Brain microvascular endothelial cell (primary cell): ENCODE measurements at places on chromosomes 3 and 15.

DNA sequence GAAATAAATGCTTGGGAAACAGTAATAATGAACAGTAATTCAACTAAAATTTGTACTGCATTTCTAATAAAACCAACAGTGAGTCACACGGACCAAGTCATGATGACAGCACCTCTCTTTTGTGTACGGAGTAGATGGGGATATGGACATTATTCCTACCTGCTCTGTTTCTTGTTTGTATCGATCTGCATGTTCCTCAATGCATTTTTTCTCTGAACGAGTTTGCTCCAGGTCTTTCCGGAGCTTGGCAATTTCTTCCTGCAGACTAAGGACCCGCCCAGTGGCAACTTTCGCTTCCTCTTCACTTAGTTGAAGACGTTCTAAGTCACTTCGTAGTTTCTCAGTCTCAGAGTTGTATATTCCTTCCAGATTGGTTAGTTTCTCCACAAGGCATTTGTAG is 74.4 kb upstream of the MYO5C start:
- DNase-seq = no peak

DNA sequence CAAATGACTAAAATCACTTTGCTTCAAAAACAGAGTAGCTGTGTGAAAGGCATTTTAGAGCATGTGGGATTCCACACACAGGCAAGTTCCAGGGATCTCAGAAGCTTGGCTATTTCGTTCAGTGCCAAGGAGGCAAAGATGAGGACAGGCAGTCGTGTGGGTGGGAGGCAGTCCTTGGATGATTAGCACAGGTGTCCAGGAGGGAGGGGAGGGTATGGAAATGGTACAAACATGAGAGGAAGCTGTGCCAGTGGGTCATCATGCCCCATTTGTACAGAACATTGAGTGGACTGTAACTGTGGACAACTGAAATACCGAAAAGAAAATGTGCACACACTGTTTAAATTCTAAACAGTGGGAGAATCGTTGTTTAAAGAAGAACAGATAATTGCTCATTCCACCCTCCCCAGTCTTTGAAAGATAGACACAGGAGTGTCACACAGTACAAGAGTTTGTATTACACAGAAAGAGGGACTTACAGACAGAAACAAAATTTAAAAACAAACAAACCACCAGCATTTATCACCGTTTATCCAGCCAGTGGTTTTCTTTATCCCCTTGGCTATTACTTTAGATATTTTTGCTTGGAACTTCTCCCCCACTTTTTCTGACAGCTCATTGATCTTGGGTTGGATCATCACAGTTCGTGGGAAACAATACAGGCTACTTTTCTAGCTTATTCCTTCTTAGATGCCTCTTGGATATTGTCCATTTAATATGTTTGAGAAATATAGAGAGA is 122.9 kb downstream of the GREM1 start:
- no peak for DNase-seq

- DNase-seq = no peak
These were observed 73.1 kb upstream of the SPATA12 start for GRCh38 chr3:56987238-56987895.

GRCh38 chr15:68796576-68796975 is 24.1 kb downstream of the ANP32A start:
- DNase-seq = no peak

GRCh38 chr3:33884701-33885100 is 86.3 kb downstream of the PDCD6IP start:
- DNase-seq = no peak

GRCh38 chr3:152841131-152841530 is 6.2 kb downstream of the P2RY1 start:
- DNase-seq = no peak

GRCh38 chr15:62545467-62546227 is 380.6 kb upstream of the C2CD4B start:
- DNase-seq = no peak

GRCh38 chr3:38637906-38638305 is 11.6 kb downstream of the SCN5A start:
- no peak for DNase-seq

- no peak for DNase-seq
These were observed 30.2 kb upstream of the FURIN start for GRCh38 chr15:90838139-90838538.

GRCh38 chr3:66492672-66493071 is 8.2 kb downstream of the LRIG1 start:
- DNase-seq = no peak

- no peak for DNase-seq
These were observed 51.6 kb upstream of the SRGAP3 start for GRCh38 chr3:9301091-9301490.

DNA sequence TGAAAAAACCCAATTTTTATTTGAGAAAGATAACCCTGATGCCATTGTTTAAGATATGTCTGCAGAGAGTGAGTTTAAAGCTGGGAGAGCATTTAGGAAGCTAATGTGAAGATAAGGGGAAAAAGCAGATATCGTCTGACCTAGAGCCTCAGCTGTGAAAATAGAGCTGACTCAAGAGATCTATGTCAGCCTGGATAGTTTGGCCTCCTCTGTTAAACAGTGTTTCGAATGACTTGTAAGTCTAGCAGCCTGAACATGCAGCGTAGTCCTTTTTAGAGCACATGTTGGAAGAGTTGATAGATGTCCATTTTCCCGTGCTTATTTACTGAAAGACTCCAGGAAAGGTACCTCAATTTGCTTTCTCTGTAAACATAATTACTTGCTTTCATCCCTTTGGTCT is 48.1 kb downstream of the ALCAM start:
- peak; percentile 50 for DNase-seq

DNA sequence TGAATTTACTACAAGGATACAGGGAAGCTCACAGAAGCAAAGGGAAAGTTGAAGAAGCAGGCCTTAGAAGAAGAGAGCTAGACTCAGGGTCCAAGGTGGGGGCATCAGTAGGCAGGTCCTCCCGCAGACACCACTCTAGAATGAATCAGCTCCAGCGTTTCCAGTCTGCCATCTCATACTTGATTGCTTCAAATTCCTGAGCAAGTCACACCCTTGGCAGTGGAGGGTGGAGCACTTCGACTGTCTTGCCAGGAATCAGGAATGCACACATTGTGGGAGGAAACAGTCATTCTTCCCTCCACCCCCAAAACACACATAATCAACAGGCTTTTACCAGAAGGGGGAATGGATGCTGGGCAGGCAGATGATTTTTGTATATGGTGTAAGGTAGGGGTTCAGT is 78.5 kb downstream of the CHCHD6 start:
- peak; percentile 63 for DNase-seq

DNA sequence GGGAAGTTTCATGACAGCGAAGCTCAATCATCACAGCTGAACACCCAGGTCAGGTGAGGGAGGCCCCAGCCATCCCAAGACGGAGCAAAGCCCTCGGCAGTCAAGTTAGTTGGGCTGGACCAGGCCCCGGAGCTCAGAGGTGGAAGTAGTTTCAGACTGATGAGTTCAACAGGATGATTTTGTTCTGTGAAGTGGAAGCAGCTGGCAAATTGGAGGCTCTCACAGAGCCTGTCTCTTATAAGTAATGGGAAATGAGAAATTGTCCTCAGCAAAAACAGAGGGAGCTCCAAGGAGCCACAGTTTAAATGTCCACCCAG is 245.1 kb downstream of the XXYLT1 start:
- no peak for DNase-seq

- no peak for DNase-seq
These were observed 292.6 kb downstream of the NFKBIZ start for GRCh38 chr3:102141928-102142239.

- DNase-seq = peak; percentile 83
These were observed 83.6 kb upstream of the AKAP13 start for GRCh38 chr15:85296615-85297402.

DNA sequence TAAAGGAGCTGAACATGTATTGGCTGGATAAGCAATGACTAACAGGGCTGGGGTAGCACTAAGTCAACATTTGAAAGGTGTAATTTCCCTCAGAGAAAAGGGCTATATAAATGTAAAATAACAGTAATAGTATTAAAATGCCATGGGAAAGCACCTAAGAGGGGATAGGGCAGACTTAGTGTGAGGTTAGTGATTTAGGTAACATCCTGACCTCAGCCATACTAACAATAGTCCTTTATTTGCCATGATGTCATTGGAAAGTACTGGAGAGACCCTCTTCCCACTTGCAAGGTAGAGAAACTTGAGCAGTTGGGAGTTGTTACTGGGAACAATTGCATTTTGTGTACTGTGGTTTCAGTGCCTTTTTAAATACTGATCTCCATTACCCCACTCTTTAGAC is 103.4 kb downstream of the LSAMP start:
- DNase-seq = no peak

- DNase-seq = no peak
These were observed 14.6 kb downstream of the ADAM10 start for GRCh38 chr15:58734859-58735258.

GRCh38 chr3:107651782-107652181 is 129.0 kb downstream of the BBX start:
- DNase-seq = no peak

- no peak for DNase-seq
These were observed 20.3 kb downstream of the LAMP3 start for GRCh38 chr3:183142199-183142598.

- no peak for DNase-seq
These were observed 49.2 kb downstream of the NEK10 start for GRCh38 chr3:27319847-27320526.

DNA sequence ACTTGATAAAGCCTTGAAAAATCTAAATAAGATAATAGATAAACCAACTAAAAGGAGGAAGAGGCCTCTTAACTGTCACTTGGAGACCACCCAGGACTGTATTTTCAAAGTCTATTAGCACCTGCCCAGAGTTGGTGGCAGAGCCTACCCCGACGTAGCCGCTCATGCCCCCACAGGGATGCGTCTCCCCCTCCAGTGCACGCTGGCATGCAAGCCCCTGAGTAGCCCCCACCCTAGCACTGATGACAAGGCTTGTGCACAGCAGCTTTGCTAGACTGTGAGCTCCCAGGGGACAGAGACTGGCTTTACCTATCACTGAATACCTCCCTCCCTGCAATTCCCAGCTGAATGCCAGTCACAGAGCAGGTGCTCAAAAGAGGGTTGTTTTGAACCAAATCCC is 54.1 kb upstream of the HES1 start:
- no peak for DNase-seq

DNA sequence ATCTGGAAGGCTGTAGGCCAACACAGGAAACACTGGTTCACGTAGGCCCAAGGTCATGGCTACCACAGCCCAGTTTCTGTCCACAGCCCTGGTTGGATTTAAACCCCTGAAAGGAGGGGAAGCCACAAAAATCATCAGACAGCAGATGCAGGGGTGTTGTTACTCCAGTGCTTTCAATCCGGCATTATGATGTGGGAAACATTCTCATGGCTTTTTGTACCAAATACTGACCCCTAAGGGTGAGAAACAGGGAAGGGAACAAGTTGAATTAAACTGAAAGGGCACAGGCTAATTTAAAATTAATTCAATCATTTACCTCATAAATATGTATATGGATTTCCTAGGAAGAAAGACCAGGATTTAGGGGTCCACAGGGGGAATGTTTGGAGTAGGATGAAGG is 375.6 kb downstream of the CTNNB1 start:
- DNase-seq = no peak

DNA sequence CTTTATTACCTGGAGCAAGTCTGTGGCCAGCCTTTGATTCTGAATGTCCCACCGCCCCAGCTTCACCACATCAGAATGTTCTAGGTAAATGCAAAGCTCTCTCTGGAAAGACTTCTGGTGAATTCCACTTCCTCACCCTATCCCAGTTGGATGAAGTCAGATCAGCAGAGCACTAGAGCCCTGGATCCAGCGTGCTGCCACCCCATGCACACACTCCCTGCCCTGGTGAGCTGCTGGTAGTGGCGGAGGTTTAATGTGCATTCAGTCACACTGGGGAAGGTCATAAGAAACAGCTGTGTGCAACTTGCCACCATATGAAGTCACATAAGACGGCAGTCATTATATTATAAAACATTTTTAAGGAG is 16.3 kb upstream of the SLC41A3 start:
- no peak for DNase-seq

DNA sequence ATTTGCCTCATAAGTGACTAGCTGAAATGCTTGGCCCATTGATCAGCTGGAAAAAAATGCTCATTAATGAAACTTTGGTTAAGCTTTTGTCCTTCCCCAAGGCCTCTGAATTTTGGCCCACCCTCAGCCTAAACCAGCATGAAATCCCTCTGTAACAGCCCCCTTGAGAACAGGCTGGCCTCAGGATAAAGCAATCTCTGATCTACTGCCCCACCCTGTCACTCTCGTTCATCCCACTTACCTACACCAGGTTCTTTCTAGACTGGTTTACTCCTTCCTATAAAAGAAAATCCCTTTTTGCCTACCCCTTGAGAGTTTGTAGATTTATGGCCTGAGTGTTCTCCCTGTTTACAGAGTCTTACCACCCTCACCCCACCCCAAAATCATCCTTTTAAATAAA is 3.4 kb upstream of the AEN start:
- DNase-seq = no peak

DNA sequence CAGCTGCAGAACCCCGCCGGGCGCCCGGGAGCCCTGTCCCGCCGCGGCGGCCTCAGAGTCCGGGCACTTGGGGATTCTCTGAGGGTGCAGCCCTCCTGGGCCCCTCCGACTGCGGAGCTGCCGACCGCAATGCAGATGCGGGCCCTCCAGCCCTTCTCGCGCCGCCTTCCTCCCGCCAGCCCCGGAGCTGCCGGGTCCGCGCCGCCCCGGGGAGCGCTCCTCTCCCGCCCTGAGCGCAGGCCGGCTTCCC is 320 bp upstream of the ACAN start:
- DNase-seq = no peak

DNA sequence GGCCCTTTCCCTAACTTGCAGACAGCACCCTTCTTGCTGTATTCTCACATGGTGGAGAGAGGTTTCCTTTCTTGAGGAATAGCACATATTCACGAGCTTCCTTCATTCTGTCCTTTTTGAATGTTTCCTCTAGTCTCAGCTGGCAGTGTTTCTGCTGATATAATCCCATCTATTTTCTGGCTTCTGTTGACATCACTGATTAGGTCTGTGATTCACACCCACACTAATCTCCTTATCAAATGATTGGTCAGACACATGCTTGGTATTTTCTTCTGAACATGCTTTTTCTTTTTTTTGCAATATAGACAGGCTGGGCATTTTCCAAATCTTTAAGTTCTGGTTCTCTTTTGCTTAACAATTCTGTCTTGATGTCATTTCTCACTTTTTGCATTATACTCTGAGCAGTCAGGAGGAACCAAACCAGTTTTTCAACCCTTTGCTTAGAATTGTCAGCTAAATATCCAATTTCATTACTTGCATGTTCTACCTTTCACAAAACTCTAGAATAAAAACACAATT is 65.4 kb downstream of the OXSM start:
- DNase-seq = peak; percentile 36

GRCh38 chr15:64738226-64739095 is 36.9 kb downstream of the RBPMS2 start:
- no peak for DNase-seq

GRCh38 chr3:69560116-69560515 is 174.2 kb upstream of the FRMD4B start:
- DNase-seq = no peak

- DNase-seq = peak; percentile 37
These were observed 82.6 kb downstream of the TGFBR2 start for GRCh38 chr3:30688776-30689641.

- no peak for DNase-seq
These were observed 18.6 kb downstream of the DNAJB11 start for GRCh38 chr3:186589121-186589520.

- DNase-seq = no peak
These were observed 1476.3 kb upstream of the CADM2 start for GRCh38 chr3:83482402-83483070.

GRCh38 chr3:62376454-62376720 is 3.0 kb upstream of the FEZF2 start:
- no peak for DNase-seq
